ENCODE measurements at places on chromosomes 1 and 21.

- DNase-seq, result no peak
Measured at GRCh38 chr1:209103092-209103491, 480.4 kb upstream of the CAMK1G start.

DNA sequence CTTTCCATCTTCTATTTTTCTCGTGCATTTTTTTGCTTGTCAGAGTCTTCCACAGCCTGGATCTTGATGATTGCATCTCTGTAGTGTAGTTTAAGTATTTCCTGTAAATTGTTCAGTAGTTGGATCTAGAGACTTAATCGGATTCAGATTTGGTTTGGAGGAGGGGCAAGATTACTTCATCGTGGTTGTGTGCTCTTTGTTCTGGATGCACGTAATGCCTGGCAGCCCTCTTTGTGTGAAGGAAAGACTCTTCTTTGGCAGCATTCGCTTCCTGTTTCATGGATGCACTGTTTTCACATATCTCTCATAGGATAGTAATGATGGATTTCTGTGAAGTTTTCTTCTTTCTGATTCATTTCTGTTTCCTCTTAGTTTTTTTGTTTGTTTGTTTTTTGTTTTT is 14.2 kb downstream of the SEMA4A start:
- DNase-seq, result no peak

DNA sequence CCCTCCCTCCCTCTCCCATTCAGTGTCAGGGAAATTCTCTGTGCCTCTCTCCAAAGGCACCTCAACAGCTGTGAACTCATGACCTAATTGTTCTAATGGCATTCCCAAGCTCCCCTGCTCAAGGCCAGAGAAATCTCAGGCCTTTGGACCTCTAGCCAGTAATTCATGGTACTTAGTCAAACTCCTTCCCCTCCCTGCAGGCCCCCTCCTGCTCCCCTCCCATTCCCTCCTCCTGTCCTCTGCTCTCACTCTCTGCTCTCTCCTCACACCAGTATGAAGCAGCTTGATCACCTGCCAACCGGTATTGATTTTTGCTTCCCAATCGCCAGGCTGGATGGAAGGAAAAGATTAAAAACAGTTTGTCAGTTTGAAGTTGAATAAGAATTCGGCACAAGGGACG is 370.5 kb upstream of the PBX1 start:
- no peak for DNase-seq

- DNase-seq, result peak; percentile 10
Measured at GRCh38 chr1:192998536-192998935, 60.6 kb downstream of the UCHL5 start.

DNA sequence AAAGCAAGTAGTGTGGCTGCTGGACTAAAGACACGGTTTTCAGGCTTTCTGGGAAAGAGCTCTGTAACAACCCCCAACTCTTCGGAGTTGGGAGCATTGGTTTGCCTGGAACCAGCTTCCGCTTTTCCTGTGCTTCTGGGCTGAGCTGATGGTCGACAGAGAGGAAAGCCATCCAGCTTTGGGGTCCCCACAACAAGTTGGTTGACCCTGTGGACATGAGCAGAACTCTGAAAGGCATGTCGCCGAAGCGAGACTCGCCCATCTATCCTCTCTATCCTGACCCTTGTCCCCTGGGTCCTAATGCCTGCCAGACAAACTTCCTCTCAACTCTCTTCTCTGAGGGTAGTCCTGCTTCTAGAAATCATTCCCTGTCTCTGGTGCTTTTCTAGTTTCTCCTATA is 31.9 kb upstream of the FCGR2A start:
- peak; percentile 50 for DNase-seq

GRCh38 chr1:179129702-179130473 is 48.0 kb downstream of the TOR3A start:
- peak; percentile 87 for DNase-seq

- DNase-seq, result peak; percentile 58
Measured at GRCh38 chr21:41817228-41817627, 50.4 kb upstream of the RIPK4 start.

- DNase-seq, result no peak
Measured at GRCh38 chr1:166330096-166330495, 163.3 kb upstream of the FAM78B start.

DNA sequence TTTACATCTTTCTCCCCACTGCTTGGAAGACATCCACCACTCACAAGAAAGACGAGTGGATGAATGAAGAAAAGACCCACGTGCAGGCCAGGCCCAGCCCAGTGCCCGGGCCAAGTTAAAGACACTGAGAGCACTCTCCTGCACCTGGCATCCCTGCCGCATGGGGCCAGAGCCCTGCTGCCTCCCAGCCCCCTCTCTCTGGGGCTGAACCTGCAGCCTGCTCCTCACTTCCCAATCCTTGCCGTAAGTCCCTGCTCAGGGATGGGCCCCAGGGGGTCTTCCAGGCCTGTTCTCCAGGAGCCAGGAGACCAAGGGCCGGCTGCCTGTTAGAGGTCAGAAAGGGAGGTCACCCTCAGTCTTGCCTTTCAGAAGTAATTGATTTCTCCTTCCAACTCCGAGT is 168.5 kb upstream of the ZC3H12A start:
- no peak for DNase-seq
